A172 (cell line): ENCODE measurements at places on chromosomes 12 and 14. TPM values are rescaled to one million over a fixed set of nuclear protein-coding genes. Genes with fewer than 3 reads are reported as not detected.

The ANKS1B gene
- total RNA-seq, result 0.24 and 0.55 TPM in 2 replicates

The CELA1 gene
- not detected in 2 replicates for total RNA-seq

The TMEM106C gene
- total RNA-seq, result 211 and 295 TPM in 2 replicates

The HEATR5A gene
- total RNA-seq, result 21.6 and 31.6 TPM in 2 replicates

DNA sequence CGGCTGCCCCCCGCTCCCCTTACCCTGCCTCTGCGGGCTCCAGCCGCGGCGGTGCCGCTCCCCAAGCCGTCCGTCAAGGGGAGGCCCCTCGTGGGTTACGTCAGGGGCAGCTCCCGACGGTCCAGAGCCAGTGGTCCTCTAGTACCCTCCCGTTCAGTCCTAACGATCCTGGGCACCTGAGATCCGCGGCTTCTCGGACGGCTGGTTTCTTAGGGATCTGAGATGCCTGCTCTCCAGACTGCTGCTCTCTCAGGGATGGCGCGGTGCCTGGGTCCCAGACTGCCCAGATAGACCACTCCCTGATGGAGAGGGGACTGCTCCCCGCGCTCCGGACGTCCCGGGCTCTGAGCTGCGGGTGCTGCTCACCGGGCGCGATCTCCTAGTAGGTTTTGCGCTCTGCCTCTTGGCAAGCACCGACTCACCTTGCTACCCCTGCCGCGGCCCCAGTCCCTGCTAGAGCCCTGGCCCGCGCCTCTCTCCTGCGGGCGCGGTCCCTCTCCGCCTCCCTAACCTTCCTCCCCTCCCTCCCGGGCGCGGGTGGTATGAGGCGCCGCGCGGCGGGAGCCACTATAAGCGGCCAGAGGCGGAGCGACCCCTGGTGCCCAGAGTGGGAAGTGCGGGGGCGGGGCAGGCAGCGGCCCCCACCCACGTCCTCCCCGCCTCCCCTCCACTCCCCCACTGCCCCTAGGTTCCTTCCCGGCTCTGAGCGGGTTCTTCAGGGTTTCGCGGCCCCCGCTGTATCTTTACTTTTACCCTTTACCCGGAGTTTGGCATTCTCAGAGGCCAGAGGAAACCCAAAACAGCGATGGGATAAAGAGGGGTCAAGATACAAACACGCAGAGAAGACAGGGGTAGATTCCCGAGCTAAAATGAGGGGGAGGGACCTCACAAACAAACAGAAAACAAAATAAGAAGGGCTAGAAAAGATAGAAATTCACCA, at the start of gene C1QL4:
TSS of gene C1QL4 (minus strand) at position 544 of the 940 bp plus-strand sequence. CDS start 711 bp downstream, outside the sequence.
- DNase-seq, result peak; percentile 49

DNA sequence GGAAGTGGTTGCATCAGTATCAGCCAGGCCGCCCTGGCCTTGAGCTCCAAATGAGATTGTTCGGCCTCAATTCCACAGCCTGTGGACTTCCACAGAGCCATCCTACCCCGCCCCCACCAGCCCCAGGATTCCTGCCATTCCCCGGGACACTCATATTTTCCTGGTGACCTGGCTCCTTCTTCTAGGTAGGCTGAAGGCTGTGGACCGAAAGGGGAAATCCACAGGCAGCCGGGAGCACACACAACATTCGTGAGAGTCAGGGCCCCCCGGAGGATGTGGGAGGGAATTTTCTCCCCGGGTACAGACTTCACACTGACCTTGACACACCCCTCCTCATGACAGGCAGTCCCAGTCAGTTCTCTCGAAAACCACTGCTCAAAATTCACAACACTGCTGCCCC, 39.9 kb downstream of the RIN3 start:
- DNase-seq, result peak; percentile 16

DNA sequence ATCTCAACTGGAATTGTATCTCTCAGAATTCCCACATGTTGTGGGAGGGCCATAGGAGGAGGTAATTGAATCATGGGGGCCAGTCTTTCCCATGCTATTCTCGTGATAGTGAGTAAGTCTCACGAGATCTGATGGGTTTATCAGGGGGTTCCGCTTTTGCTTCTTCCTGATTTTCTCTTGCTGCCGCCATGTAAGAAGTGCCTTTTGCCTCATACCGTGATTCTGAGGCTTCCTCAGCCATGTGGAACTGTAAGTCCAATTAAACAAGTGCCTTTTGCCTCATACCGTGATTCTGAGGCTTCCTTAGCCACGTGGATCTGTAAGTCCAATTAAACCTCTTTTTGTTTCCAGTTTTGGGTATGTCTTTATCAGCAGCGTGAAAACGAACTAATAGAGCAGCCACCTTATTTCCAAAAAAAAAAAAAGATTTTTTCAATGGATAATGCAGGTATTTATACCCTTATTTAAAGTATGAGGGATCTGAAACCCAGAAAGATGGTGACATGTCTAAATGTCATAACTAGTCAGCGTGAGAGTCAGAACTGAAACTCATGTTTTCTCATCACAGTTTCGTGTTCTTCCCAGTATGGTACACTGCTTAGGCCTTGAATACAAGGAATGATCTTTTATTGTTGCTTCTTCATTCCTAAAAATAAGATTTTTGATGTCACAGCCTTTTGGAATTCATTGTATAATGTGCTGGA, 89.6 kb downstream of the ERC1 start:
- DNase-seq, result no peak

GRCh38 chr12:27094726-27095125, 12.3 kb upstream of the C12orf71 start:
- no peak for DNase-seq
